ENCODE measurements at places on chromosomes 13 and 19.

DNA sequence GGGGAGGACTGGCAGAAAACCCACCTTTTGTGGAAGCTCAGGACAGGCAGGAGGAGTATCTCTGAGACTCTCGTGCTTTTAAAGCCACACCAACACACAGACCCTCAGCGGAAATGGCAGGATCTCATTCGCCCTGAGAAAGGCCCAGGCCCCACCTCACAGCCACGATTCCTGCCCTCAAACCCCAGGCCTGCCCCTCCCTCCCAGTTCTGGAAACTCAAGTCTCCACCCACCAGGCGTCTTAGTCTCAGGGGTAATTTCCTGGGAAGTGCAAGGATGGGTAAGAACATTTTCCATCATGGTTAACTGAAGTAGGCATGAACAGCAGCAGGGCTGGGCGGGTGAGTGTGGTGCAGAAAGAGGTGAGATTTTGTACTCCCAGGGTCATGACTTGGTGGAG lies 8.0 kb upstream of the PDE4C start:
- no peak for DNase-seq

DNA sequence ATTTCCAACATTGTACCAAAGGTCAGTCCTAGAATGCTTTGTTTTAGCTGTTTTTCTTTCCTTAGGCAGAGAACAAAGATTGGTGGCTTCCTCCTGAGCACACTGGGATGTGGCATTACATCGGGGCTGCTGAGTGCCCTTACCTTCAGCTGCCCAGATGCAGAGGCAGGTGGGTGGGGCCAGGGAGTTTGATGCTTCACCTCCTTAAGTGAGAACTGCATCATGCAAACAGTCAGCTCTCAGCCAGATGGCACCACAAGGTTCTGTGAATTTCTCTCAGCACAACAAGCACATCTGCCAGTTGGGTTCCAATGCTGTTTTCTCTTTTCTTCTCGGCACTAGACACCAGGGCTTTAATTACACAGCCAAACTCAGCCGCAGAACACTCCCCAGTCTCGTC lies 87.4 kb upstream of the UBL3 start:
- no peak for DNase-seq

- DNase-seq = no peak
Observed at GRCh38 chr19:42132030-42132628, at the start of gene POU2F2. Gene POU2F2, minus strand, starts transcription at chr19:42132446. Its CDS starts 35 bp downstream, at chr19:42132411.

DNA sequence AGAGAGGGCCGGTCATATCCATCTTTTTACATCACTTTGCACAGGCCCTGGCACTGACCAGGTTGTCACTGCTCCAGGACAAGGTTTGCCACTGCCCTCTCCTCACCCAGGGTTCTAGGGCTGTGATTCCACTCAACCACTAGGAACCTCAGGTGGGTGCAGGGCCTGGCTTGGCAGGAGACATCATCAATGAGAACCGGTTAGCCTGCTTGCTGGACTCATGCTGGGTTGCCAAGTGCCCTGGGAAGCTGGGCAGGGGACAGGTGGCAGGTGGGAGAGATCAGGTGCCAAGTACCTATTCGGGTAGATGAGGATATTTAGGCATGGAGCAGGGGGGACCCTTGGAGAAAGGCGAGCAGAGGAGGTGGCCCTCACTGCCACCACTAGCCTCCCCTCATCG lies 4.2 kb upstream of the CERS4 start:
- DNase-seq = peak; percentile 29

- DNase-seq = no peak
Observed at GRCh38 chr19:23832717-23833327, 74.1 kb upstream of the ZNF681 start.

GRCh38 chr19:31300422-31300821 lies 48.8 kb downstream of the TSHZ3 start:
- DNase-seq = no peak

DNA sequence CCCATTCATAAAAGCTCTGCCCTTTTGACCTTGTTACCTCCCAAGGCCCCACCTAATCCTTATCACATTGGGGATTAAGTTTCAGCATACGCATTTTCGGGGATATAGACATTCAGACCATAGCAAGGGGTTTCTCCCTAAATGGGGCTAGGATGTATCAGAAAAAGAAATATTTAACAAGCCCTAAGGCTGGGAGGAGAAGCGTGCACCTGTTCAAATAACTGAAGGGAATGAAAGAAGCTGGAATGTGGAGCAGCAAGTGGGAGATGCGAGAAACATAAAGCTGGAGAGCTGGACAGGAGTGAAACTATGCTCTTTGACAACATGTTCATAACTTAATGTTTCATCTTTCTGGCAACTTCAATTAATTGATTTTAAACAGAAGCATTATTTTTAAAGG lies 811.8 kb upstream of the GPC6 start:
- DNase-seq = no peak

- DNase-seq = no peak
Observed at GRCh38 chr13:77310161-77310560, 16.7 kb downstream of the MYCBP2 start.

GRCh38 chr19:30878495-30878894 lies 470.7 kb downstream of the TSHZ3 start:
- no peak for DNase-seq

DNA sequence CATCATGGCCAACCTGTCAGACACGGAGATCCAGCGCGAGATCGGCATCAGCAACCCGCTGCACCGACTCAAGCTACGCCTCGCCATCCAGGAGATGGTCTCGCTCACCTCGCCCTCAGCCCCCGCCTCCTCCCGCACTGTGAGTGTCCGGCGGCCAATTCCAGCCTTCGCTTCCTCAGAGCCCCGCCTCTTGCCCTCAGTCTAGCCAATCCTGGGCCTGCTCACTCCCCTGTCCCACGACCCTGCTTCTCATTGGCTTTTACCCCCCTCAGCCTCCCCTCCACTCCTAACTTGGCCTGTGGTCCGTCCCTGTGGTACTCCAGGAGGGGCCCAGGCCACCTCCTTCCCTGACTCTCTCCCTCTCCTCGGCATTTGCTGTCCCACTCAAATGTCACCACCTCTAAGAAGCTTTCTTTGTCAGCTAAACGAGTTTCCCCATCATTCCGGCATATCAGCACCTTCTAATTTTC lies 12.3 kb downstream of the HRC start:
- DNase-seq = peak; percentile 61

GRCh38 chr13:44318161-44318560 lies 55.5 kb upstream of the SERP2 start:
- DNase-seq = peak; percentile 47

DNA sequence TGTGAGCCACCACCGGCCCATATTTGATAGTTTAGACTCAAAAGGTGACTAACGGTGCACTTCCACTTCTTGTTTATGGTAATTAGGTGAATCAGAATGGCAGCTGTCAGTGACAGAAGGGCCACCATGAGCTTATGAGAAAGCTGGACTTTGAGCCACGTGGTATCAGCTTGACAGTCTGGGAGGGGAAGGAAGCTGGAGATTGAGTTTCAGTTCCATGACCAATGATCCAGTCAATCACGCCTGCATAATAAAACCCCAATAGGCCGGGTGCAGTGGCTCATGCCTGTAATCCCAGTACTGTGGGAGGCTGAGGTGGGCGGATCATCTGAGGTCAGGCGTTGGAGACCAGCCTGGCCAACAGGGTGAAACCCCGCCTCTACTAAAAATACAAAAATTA lies 8.2 kb downstream of the EID2B start:
- DNase-seq = no peak

GRCh38 chr19:6062274-6062673 lies 48.0 kb downstream of the RFX2 start:
- DNase-seq = no peak

DNA sequence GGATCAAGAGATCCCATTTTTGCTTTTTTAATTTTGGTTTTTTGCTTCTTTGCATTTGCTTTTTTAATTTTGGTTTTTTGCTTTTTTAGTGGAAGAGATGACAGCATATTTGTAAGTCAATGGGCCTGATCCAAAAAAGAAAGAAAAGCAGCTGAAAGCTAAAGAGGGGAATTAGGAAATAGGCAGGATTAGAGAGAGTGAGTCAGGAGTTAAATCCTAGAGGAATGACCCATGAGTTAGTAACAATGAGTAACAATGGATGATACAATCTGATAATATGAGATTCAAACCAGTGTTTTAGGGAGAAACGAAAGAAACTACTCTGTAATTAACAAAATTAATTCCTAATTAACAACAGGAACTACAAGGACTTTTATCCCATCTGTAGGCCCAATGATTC lies 111.2 kb upstream of the SGCG start:
- no peak for DNase-seq

DNA sequence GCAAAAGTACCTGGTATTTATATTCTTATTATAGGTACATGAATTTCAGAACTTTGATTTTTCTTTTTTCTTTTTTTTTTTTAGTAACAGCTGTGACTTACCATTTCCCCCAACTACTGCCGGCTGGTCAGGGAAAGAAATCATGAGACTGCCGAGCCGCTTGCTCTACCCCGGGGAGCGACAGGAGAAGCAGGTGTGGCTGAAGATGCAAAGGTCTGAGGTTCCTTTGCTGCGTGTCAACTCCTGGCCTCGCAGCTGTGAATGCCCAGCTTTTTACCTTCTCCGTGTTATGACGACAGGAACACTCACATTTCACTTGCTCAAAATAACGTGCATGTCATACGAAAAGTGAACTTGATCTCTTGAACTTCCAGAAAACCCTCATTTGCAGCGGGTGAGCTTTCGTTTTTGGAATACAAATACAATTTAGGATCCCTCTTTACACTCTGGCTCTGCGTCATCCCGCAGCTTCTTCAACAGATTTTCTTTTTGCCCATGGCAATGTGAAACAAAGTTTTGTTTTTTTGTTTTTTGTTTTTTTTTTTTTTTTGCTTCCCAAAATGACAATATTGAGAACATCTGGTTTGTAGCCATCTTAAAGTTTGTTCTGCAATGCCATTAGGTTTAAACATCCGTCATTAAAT lies 117.9 kb downstream of the EFNB2 start:
- no peak for DNase-seq

DNA sequence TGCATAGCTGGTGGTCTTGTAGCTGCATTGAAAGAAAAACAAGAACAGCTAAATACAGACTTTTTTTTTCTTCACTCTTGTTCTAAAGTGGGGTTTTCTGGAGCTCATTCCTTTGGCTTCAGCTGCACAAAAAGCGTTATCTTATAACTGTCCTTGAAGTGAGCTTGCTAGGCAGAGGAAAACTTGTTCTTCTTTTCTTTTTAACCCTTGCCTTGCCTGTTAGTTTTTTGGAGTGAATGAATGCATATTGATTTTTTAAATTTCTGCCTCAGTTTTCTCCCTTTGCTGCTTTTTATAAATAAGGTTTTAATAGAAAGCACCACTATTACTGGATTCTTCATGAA lies 1.5 kb downstream of the ZNF765 start:
- DNase-seq = no peak

DNA sequence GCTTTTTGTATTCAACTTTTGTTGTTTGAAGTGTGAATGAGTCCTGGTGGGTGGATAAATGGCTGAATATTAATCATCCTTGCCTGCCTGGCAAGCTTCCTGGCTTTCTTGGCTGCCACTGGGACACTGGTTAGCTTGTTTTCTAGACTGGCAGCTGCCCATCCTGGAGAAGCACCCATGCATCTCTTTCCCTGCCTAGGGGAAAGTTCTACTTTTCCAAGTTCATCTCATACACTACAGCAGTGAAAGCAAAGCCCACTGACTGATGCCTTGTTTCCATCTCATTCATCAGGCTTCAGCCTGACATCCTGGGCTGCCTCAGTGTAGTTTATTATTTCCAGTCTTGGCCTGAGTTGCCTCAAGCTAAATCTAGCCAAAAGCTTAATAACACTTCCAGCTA lies 244.8 kb downstream of the PCDH20 start:
- DNase-seq = no peak

DNA sequence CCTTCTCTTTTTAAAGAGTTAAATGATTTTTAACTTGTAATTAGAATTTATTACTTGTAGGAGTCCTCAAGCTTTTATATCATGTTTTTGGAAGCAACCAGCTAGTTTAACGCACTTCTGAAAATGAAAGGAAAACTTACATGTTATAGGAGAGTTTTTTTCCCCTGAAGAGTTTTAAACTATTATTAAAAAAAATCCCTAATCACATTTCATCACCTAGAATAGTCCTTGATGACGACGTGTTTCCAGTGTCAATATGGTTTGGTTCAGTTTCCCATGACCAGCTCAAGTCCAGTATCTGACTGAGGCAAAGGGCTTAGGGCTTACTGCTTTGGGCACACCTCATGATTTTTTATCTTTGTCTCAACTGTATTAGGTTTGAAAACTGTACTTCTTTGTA lies 36.0 kb downstream of the URI1 start:
- no peak for DNase-seq

DNA sequence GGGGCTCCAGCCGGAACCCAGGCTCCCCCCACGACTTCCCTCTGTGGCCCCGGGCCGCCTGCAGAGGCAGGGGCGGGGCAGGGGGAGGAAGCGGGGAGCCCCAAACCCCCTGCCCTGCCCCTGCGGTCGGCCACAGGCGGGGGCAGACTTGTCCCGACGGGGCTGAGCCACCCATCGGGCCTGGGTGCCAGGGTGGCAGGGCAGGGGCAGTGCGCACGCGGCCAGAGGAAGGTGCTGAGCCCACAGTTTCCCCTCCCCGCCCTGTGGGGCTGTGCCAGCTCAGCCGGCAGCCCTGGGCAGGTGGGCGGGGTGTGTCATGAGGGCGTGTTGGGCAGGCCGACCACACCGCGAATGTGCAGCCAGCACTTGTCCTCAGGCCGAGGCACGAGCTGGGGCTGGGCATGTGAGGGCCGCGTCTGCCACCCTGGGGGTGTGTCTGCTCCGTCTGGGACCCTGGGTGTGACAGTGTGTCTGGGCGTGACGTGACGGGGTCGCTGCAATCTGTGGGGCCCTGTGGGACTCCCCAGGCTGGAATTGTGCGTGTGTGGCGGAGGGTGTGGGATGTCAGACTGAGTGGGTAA lies 17.7 kb downstream of the CCDC97 start:
- DNase-seq = no peak

DNA sequence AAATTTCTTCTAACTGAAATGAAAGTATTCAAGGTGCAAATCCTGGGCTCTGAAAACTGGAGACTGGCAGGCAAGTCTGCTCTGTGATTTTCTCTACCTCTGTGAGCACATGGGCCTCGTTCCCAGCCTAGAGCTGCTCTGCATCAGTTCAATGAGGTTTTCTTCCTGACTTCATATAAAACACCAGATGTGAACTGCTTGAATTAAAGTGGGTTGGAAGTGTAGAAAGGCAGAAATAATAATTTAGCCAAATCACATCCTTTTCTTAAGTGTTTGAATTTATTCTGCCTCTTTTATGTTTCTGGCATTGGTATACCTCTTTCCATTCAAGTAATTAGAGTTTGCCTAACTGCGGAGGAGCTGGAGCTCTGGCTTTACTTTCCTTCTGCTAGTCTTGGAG lies 540.8 kb downstream of the OLFM4 start:
- DNase-seq = no peak

- DNase-seq = no peak
Observed at GRCh38 chr13:105446197-105446596, 1089.3 kb downstream of the EFNB2 start.

DNA sequence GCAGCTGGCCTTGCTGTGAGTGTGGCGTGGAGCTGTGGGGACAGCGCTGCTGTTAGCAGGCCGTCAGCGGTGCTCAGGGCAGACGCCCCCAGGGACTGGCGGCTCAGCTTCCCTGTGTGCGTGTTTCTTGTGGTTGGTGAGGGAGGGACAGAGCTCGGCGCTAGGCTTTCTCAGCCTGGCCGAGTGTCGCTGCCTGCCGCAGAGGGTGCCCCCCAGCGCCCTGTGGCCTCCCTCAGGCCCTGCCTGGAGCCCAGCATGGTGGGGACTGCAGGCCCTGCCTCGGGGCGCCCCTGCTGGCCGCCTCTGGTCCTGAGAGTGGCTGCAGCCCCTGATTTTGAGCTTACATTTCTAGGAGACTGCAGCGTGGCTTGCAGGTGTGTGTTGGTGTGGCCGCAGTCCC lies 35.5 kb downstream of the DOT1L start:
- peak; percentile 72 for DNase-seq

All from D341Med (cell line).